Ascending aorta (tissue), 2 donors: ENCODE measurements at places on chromosomes 7 and 10.

GRCh38 chr10:123548770-123549169, 117.4 kb upstream of the GPR26 start:
- H3K4me3 ChIP-seq = no peak overlapping the region
- H3K27ac ChIP-seq = no peak overlapping the region
- H3K4me1 ChIP-seq = no peaks in the 10 kb centered on the region
- no peaks in the 10 kb centered on the region for H3K36me3 ChIP-seq
- no peak for DNase-seq

GRCh38 chr10:130960531-130960930, 351.0 kb downstream of the TCERG1L start:
- no peak overlapping the region for H3K27ac ChIP-seq
- no peak overlapping the region for H3K4me3 ChIP-seq
- no peaks in the 10 kb centered on the region for H3K36me3 ChIP-seq

DNA sequence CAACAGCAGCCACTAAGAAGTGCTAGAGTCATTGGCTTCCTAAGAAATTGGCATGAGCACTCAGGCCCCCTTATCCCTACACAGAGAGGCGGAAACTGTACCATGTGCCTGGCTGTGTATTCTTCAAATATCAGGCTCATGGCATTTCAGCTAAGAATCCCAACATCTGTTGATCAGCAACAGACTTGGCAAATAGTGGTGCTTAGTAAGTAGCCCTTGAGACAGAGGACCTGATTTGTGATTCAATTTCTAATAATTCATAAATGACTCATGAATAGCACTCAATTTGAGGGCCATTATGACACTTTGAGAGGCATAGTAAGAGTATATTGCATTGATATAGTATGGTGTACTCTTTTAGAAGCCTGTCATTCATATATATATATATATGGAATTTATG, 309.1 kb downstream of the LRMDA start:
- H3K4me3 ChIP-seq = no peak overlapping the region
- H3K36me3 ChIP-seq = no peaks in the 10 kb centered on the region
- H3K27me3 ChIP-seq = no peaks in the 10 kb centered on the region
- H3K27ac ChIP-seq = no peak overlapping the region
- H3K4me1 ChIP-seq = no peaks in the 10 kb centered on the region

DNA sequence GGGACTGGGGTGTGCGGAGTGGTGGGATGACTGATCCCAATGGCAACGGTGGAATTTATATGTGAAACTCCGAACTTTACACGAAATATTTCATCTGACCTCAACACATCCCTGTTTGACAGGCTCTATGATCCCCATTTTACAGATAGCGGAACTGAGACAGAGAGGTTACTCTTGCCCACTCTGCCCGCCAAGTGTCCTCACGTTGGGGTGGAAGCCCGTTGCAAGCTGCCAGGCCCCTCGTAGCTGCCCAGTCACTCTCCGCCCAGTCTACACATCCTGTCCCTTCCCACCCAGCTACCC, 397 bp upstream of the NFE2L3 start:
- H3K4me3 ChIP-seq = peak overlapping the region; percentile 72
- no peaks in the 10 kb centered on the region for H3K36me3 ChIP-seq
- H3K4me1 ChIP-seq = peaks cover 3% of the 10 kb centered on the region

- no peak overlapping the region for H3K27ac ChIP-seq
- no peak for DNase-seq
- no peaks in the 10 kb centered on the region for H3K27me3 ChIP-seq
- H3K36me3 ChIP-seq = no peaks in the 10 kb centered on the region
- no peak overlapping the region for H3K4me3 ChIP-seq
Observed at GRCh38 chr10:131751827-131752775, 148.7 kb upstream of the PPP2R2D start.
